Globus pallidus (tissue), 1 donor: ENCODE measurements at places on chromosomes 4 and X.

DNA sequence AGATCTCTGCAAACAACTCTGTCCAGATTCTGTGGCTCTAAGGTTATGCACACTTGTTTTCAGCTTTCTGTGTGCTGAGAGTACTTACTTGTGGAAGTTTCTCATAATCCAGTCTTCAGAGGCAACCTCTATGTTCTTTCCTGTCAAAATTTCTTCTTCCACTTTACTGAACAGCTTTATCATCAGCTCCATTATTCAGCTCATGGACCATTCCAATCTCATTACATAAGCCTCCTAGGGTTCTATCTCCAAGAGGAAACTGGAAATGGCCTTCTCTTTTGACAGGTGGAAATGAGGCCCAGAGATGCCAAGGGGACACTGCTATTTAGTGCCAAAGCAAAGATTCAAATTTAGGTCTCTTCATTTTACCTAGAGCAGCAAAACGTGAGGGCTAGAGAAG is 61.3 kb downstream of the CHRDL1 start:
- no peak for DNase-seq

DNA sequence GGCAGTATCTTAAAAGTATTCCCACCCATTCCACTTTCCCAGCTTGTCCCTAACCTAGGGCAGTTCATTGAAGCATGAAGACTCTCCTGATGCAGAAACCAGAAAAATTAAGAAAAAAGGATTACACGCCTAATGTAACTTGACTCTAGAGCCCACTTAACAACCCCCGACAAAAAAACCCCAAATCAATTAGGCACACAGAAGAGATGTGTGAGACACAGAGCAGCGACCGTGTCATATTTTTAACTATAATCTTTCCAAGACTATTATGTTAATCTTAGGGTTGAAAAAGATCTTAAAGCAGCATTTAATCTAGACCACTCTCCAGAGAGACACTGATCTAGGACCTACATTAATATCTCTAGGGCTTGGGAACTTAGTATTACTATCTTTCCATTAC is 1.3 kb downstream of the YTHDC1 start:
- DNase-seq: no peak

DNA sequence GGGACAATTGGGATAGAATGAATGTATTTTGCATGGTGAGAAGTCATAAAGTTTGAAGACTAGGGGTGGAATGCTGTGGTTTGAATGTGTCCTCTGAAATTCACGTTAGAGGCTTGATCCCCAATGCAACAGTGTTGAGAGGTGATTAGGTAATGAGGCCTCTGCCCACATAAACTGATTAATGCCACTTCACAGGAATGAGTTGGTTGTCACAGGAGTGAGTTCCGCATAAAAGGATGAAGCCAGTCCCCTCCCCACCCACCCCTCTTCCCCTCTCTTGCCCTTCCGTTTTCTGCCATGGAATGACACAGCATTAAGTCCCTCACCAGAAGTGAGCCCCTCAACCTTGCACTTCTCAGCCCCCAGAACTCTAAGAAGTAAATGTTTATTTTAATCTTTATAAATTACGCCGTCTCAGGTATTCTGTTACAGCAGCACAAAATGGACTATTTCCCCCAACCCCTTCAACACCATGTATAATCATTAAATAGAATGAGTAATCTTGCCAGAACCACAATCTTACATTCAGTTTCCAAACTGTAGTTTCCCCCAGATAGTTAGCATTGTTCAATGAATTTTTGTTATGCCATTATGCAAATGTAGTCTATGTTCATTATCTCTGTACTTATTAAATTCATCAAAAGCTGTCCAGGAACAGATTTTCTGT is 5.5 kb upstream of the MMAA start:
- DNase-seq: no peak

GRCh38 chrX:130196466-130196865 is 24.7 kb downstream of the RAB33A start:
- no peak for DNase-seq

DNA sequence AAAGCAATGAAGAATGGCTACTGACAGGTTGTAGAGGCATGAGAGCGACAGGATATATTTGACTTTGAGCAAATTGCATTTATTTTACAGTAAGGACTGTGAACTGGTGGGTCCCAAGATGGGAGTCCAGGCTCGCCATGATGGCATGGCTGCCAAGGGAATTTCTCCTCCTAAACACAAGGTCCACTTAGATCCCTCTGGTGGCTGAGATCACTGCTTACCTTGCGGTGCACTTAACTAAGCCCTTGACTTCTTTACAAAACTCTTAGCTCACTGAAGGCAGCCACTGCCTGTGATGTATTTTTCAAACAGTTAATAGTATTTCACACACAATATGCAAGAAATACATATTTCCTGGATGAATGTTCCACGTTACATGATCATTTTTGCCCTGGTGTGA is 50.3 kb upstream of the SORBS2 start:
- DNase-seq: no peak

DNA sequence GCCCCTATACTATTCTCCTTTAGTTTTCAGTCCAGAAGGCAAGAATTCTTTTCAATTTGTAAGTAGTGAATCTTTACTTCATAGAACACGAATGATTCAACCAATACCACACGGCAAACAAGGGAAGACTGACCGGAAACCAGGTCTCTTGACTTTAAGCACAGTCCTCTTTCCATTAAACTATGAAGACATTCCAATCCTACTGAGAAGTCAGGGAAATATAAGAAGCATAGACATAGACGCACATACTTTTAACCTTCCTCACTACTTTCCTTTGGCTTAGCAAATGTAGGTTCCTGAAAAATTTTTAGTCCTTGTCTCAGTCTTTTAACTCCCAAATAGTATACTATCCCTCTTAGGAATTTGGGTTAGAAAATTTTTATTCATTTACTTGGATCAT is 9.1 kb downstream of the CHRDL1 start:
- DNase-seq: no peak

DNA sequence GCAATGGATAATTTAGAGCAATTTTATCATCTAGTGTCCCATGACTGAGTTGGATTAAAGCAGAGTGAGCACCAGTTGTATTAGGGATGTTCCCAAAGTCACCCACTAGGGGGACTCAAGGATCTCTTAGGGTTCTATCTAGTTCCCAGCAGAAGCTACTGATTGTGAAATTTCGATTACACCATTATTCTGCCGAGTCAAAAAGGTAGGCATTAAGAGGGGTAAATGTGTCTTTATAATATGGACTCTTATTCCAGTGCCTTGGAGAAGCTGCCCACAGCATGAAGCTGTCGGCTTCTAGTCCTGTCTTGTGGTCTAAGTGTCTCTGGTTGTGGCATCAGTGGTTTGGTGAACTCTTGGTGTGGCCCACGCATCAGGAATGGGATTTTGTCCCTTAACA is 53.3 kb downstream of the RGS12 start:
- DNase-seq: peak; percentile 72

DNA sequence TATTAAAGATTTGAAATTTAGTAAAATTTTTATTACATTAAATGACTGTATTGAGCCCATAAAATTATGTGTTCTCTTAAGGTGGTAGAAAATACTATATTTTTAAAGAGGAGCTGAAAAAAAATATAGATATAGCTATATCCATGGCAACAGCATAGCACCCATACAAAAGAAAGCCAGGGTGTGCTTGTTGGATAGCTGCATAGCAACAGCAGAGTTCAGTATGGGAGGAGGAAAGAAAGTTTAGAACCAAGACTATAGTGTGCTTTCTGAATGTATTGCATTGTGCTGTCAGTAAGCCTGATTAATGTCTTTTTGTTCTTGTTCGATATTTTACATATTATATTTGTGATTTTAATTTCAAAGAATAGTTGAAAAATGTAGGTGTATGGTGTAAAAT is 78.4 kb downstream of the GRID2 start:
- DNase-seq: no peak

- DNase-seq: no peak
Observed at GRCh38 chr4:6749340-6750171, 33.0 kb upstream of the KIAA0232 start.

- DNase-seq: no peak
Observed at GRCh38 chr4:53228036-53228435, 137.8 kb downstream of the SCFD2 start.

GRCh38 chrX:131795442-131796229 is 227.5 kb upstream of the STK26 start:
- DNase-seq: no peak

DNA sequence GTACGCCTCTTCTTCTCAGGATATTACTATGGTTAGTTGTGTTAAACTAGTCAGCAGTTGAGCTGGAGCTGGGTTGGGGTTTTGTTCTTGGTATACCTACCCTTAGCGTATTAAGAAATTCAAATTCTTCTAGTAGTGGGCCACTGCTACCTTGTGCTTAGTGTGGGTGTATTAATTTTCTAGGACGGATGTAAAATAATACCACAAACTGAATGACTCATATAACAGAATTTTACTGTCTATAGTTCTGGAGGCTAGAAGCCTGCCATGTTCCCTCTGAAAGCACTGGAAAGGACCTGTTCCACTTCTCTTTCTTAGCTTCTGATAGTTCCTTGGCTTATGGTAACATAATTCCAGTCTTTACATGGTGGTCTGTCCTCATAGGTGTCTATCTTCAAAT is 1274.7 kb downstream of the ADGRL3 start:
- no peak for DNase-seq

- no peak for DNase-seq
Observed at GRCh38 chr4:42411803-42412202, 14.5 kb downstream of the SHISA3 start.

DNA sequence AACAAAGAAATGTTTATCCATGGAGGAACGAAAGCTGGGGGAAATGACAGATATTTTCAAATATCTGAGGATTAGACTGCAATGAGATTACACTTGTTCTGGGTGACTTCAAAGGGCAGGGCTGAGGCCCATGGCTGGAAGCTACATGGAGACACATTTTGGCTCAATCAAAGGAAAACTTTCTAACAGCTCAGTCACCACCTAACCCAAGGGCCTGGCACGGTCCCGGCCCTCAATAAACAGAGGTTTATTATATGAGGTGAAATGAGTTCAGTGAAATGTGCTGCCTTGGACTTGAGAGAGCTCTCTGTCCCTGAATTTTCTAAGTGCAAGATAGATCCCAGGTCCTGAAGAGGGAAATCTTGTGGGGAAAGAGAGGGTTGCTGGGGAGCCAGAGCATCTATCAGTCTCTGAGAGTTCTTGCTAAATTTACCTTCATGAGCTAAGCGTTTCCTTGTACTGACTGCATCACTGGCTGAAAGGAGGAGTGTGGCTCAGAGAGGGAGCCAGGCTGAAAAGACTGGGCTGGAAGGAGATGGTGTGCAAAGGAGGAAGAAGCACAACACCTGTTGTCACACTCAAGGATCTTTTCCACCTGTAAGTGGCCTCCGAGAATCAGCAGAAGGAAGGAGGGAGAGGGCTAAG is 2.0 kb upstream of the RIPPLY1 start:
- DNase-seq: no peak

DNA sequence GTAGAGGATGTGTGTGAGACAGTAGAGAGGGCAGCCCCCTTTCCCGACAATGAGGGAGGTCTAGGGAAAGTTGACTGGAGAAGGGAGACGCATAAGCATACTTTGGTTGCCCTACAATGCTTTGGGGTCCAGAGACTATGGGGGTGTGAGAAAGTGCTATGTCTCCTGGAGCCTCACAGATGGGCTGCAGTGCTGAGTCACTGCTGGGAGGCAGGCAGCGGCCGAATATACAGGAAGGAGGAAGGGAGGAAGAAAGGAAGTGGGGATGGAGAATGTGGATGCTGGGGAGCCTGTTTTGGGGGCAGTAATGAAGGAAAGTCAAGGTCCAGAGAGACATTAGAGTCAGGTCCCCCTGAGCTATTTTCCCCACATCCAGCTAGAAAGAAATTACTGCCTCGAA is 12.7 kb downstream of the DRP2 start:
- no peak for DNase-seq

DNA sequence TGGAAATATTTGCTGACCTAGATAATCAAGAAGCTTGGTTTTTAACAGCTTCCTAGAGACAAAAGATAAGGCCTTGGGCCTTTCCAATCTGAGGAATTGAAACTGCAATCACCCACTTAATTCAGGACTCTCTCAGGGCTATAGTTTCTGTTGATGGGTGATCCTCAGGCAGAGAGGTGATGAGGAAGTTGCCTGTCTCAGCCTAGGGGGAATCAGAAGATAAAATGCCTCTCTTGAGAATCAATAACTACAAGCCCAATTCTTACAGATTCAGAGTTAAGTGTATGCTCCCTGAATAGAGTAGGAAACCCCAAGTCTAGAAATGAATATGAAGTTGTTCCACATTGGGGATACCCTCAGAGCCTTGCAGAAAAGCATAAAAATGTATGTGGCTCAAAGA is 45.5 kb downstream of the NFKB1 start:
- no peak for DNase-seq

DNA sequence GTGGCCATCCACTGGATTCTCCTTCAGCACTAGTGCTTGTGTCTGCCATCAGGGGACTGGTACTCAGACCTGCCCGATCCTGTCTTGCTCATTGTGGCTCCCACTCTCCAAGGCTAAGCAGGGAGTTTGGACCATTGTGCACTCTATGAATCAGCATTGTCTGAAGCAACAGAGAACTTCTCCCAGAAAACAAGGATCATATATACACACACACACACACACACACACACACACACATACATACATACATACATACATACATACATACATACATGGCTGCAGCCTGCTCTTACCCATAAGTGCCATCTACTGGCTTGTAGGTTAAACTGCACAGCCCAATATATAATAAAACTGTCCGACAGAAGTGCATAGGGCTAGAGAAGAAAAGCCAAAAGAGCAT is 345.3 kb upstream of the LCORL start:
- DNase-seq: no peak

- DNase-seq: no peak
Observed at GRCh38 chrX:136967966-136968365, 65.8 kb downstream of the GPR101 start.

GRCh38 chr4:99848591-99849001 is 32.0 kb downstream of the DAPP1 start:
- DNase-seq: no peak

GRCh38 chrX:150446995-150447394 is 83.9 kb downstream of the MAMLD1 start:
- no peak for DNase-seq

- no peak for DNase-seq
Observed at GRCh38 chrX:138057883-138058282, 492.0 kb downstream of the ZIC3 start.

DNA sequence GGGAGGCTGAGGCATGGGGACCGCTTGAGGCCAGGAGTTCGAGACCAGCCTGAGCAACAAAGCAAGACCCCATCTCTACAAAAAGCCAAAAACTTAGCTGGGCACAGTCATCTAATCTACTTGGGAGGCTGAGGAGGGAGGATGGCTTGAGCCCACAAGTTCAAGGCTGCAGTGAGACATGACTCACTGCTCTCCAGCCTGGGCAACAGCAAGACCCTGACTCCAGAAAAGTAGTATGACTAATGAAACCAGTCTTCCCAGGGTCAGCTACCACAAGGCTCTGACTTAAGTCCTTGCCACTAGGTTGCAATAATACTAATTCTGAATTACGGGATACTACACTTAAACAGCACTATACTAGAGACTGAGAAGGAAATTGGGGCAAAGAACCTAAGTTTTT is 33.1 kb downstream of the ERVMER34-1 start:
- no peak for DNase-seq

- DNase-seq: peak; percentile 89
Observed at GRCh38 chr4:122922877-122923511, 597 bp upstream of the NUDT6 start.
